ENCODE measurements at places on chromosomes 11 and 22. TPM values are rescaled to one million over a fixed set of nuclear protein-coding genes. Genes with fewer than 3 reads are reported as not detected.

DNA sequence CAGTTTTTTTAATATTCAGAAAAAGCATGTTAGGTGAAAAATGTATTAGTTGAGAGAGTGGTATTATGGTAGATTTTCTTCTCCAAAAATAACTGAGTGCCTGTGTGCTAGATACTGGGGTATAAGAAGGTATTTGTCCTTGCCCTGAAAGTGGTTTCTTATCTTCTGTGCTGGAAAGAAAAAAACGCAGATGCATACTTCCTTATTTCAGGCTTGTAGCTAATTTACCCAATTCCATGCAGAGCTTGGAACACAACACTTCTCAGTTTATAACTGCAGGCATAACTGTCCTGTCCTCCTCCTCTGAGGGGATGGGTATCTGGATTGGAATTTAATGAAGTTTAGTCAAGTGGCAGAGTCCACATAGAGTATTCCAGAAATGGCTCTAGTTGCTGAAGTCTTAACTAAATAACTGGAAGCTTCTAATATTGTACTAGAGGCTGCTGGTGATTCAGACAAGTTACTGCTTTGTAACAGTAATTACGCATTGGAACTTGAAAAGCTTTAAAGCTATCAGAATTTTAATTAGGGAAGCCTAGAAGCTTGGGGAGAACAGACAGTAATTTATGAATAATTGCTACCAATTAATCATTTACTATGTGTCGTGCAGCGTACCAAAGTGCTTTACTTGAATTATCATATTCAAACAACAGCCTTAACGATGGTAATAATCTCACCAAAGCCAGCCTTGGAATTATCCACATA, 12.7 kb upstream of the C11orf91 start:
- no peak for DNase-seq

GRCh38 chr11:95074792-95075563, 8.3 kb downstream of the SRSF8 start:
- no peak for DNase-seq

- peak; percentile 9 for DNase-seq
Measured at GRCh38 chr11:295351-296170, 3.8 kb downstream of the IFITM5 start.

DNA sequence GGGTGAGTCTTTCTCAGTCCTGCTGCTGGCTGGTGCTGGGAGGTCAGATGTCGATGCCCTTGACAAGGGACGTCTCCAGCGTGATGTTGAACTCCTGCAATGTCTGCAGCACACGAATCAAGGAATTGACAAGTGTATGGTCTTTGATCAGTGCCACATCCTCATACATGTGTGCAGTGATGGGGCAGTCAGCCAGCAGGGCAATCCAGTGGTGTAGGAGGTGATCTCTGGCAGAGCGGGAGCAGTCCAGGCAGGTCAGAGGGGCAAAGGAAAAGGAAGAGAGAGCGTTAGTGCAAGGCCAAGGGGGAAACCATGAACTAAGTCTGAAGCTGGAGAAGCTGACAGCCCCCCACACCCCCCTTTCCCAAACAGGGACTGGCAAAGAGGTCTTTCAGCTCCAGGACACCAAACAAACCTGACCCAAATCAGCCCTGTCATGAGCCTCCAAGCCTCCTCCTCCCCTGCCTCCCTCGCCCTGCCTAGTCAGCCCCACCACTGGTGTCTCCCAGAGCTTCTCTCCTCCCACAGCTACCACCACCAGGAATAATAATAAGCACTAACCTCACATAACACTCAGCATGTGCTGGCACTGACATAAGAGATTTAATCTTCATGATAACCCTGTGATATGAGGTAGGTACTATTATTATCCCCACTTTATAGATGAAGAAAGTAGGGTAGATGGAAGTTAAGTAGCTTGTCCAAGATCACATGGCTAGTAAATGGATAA, 48.4 kb upstream of the SCUBE2 start:
- DNase-seq = no peak

DNA sequence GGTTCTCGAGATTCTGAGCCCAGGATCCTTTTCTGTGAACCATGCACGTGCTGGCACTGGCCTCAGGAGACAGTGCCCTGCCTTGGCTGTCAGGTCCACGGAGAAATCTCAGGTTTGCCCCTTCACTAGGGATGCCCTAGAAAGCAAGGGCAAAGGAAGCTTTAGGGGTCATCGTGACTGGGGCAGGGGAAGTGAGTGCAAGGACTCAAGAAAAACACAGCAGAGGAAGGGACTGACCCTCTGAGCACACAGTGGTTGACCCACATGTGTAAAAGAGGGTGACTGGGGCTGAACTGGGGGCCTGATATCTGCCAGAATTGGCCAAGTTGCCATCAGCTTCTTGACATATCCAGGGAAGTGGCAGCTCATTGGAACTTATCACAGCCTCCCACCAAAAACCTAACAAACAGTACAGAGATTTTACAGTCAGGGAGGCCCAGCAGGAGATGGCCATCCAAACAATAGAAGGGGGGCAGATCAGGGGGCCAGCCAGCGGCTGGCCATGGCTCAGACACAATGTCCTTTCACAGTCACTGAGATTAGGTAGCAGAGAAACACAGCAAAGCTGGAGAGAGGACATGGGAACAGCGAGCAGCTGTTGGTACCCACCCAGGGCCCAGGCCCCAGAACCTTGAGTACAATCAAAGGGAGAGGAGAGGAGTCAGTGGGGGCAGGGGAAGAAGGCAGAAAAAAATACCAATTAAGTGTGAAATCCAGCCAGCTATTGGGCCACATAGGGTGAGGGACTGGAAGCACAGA, 4.4 kb downstream of the TMEM121B start:
- no peak for DNase-seq

GRCh38 chr22:48227341-48228018, 1465.0 kb downstream of the TBC1D22A start:
- DNase-seq = no peak

DNA sequence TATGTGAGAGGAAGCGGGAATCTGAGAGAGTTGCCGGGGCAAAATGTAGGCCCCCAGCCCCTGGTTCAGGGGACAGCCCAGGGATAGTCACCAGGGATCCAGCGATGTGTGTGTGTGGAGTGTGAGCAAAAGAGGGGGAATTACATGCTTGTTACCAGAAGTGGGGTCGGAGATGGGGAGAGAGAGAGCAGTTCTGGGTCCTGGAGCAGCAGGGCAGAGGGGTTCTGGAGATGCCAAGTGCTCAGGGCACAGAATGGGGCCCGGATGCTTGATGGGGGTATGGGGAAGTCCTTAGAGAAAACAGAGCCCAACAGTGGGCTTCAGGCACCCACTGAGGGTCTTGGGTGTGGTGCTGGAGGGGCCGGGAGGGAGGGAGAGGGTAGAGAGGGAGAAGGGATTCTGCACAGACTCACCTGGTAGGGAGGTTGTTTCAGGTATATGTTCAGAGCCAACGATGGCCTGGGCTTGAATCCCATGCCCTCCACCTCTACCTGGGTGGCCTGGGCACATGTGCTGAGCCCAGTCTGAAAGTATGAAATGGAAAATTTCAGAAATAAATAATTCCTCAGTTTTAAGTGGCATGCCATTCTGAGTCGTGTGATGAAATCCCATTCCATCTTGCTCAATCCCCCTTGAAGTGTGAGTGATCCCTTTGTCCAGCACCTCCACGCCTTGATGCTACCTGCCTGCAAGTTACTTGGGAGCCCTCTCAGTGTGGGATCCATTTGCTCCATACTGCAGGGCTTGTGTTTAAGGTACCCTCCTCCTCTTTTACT, 12.4 kb downstream of the SMIM38 start:
- peak; percentile 19 for DNase-seq

GRCh38 chr22:44885806-44886360, 123.9 kb downstream of the PHF21B start:
- DNase-seq = no peak

GRCh38 chr22:36385491-36386350, 2.0 kb downstream of the MYH9 start:
- no peak for DNase-seq

- no peak for DNase-seq
Measured at GRCh38 chr11:11588243-11588642, 33.6 kb downstream of the GALNT18 start.

DNA sequence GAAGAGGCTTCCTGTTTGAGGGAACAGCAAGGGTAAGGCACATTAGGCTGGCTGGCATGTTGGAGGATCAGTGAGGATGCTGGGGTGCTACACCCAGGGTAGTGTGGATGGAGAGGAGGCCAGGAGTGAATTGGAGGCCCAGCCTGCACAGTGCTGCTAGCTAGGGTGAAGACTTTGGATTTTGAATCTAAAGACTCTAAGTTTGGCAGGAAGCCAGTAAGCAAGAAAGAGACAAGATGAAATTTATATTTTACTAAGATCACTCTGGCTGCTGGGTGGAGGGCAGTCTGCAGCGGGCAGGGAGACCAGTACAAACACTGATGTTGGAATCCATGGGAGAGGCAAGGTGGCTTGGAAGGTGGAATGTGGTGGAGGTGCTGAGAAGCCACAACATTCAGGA, 43.6 kb downstream of the TSPAN18 start:
- DNase-seq = no peak

DNA sequence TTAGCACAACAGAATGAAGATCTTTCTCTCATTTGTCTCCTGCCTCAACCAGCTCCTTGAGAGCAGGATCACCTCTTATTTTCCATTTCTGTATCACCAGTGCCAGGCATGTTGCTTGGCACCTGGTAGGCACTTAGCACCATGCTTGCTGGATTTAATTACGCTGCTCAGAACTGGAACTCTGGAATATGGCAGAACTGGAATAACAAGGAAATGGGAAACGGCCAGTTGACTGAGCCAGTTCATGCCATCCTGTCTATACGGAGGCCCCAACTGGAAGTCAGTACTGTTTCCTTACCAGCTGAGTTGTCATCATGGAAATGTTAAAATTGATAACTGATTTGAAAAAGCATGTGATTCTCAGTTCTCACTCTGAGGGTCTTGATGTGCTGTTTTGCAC, 69.5 kb upstream of the YWHAH start:
- DNase-seq = no peak

Gene MMP27
- not detected for total RNA-seq

Gene MPST
- total RNA-seq = 64.3 TPM

Gene SMIM38
- under 0.01 TPM for total RNA-seq

Gene TNNI2
- not detected for total RNA-seq

Gene KRTAP5-3
- not detected for total RNA-seq

Gene VSIG10L2
- total RNA-seq = not detected

Gene RAB39A
- not detected for total RNA-seq

Gene SAA4
- not detected for total RNA-seq

All from fibroblast of villous mesenchyme (primary cell).